ENCODE measurements at places on chromosomes 3 and 15. TPM values are rescaled to one million over a fixed set of nuclear protein-coding genes. Genes with fewer than 3 reads are reported as not detected.

Gene TTC23
- total RNA-seq = 11.4 TPM

Gene MUSTN1
- total RNA-seq = 32.7 TPM

Gene GOLGA6B
- total RNA-seq = not detected

Gene ADGRG7
- not detected for total RNA-seq

Gene TMED3
- 22.8 TPM for total RNA-seq

Gene SOX14
- not detected for total RNA-seq

Gene ADAMTS9
- 14.7 TPM for total RNA-seq

Gene CYP1A2
- not detected for total RNA-seq

Gene ACTC1
- total RNA-seq = 13,225 TPM

Gene CLRN1
- not detected for total RNA-seq
